ENCODE measurements at places on chromosomes 6 and 20.

GRCh38 chr6:104702126-104702841, 157.4 kb downstream of the HACE1 start:
- no peak for DNase-seq

DNA sequence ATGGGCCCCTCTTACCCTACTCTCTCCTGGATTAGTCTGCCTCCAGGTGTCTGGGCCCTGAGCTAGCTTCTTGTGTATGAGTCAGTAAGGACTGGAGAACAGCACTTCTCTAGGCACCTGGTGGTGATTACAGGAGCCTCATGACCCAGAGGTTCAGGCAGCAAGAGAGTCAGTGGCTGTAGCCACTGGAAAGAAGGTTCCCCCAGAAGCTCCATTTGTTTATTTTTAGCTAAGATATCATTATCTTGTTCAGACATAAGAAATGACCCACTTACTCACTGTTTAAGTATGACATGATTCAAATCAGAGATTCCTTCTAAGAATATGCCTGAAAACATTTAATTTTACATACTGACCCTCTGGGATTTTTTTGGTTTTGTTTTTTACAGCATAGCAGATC, 23.6 kb upstream of the SLC4A11 start:
- DNase-seq = peak; percentile 32

DNA sequence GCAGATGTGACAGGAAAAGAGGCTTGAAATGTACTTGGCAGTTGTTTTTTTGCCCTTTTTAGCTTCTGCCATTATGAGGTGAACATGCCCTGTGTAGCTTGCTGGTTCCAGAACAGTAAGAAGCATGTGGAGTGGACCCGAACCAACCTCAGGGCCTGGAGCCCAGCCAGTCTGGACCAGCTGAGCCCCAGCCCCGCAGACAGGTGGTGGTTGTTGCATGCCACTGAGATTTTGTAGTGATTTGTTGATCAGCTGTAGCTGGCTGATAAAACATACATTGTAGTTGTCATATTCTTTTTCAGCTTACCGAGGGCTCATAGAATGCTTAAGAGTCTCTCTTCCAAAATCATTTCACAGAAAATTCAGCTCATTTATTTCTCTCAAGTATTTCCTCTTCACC, 182.2 kb downstream of the FARS2 start:
- DNase-seq = no peak

DNA sequence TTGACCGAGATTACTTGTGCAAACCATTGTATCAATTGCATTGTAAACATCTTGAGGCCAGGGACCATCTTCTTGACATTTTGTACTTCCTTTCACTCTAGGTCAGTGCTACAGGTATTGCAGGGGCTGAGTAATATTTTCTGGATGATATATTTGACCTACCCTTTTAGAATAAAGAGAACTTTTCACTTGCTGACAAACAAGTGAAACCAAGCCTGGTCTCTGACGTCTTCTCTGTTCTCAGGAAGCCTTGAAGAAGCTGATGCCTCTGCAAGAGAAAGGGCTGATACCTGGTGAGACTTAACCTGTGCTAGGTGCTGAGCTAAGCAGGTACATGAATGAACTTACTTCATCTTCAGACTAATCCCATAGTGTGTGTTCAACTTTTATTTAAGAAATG, 60.5 kb upstream of the GGTLC1 start:
- no peak for DNase-seq

DNA sequence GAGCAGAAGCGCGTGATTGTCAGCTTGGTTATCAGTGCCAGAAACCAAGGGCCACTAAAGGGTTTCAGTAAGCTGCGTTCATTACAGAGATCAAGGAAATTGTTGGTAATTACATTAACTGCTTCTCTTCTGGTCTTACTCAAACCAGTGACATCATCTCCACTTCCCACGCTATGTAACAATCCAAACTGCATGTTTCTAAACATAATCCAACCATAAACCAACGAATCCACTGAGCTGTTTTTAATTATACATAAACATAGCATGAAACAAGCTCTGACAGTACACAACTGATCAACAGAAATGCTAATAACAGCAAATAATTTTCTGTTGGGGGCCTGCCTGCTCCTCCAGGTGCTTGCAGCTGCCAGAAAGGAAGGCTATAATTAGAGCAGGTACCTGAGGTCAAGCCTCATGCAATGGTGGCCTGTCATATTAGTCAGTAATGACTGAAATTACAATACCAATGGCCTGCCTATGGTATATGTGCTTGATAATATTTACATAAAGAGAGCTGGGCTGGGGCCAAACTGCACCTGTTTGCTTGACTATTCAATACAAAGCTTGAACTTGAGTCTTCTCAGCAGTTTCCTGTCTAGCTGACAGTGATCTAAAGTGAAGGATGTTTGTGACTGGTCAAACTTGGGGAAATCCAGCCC, 40.1 kb downstream of the ILRUN start:
- peak; percentile 38 for DNase-seq

Measured in fibroblast of upper back skin (primary cell).